WERI-Rb-1 (cell line): ENCODE measurements at places on chromosomes 6 and 20.

GRCh38 chr20:41664584-41664983, 46.4 kb upstream of the CHD6 start:
- DNase-seq, result no peak

GRCh38 chr6:10837622-10837994, 731 bp downstream of the MAK start:
- DNase-seq, result peak; percentile 56

DNA sequence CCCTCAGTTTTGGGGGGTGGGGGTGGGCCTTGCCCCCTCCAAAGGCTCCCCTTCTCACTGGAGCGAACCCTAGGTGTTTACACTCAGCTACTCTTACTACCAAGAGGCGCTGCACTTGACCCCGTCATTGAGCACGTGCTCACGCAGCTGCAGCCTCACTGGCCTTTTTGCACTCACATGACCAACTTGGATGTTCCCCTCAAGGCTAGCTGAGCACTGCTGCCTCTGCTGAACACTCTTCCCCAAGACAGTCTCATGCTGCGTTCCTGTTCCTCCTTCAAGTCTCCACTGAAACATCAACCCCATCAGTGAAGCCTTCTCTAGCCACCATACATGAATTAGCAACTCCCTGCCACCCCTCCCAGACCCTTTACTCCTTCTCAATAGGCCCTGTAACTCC, 4.0 kb downstream of the SOD2 start:
- no peak for DNase-seq

- DNase-seq, result no peak
Observed at GRCh38 chr6:122825163-122825562, 36.1 kb downstream of the SMPDL3A start.

DNA sequence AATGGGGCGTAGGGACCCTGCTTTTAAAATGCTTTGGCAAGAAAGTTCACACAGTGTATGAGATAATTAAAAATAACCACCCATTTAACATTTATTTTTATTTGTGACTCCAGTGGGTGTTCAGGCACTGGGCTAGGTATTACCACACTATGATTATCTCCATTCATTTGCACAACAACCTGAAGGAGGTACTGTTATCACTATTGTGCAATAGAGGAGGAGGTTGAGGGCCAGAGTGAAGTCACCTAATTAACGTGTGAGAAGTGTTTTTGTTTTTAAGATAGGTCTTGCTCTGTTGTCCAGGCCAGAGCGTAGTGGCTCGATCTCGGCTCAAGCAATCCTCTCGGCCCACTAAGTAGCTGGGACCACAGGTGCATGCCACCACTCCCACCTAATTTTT, 29.2 kb downstream of the MAK start:
- DNase-seq, result no peak

DNA sequence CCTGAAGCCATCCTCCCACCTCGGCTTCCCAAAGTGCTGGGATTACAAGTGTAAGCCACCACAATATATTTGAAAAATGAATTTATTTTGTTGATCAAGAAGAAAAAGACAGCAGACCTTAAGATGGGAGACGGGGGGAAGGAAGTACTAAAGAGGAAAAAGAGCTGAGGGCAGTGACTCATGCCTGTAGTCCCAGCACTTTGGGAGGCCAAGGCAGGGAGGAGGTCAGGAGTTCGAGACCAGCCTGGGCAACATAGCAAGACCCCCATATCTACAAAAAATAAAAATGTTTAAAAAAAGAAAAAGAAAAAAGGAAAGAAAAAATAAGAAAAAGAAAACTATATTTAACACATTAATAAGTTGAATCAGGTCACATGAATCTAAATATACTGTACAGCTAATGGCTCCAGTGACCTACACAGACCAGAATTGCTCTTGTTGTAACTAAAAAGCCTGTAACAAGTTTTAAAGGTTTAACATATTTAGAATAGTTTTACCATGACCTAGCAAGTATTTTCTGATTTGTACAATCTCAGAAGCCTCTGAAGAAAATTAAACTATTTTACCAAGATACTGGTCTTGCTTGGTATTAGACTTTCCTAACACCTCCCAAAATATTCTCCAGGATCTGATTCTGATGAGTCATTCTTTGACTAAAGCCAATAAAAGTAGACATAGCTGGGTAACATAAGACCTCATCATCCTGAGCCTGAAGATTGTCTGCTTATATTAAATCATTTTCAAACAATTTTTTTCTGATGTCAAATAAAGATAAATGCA, 4.3 kb upstream of the AKIRIN2 start:
- no peak for DNase-seq

GRCh38 chr20:34709831-34710567, 5.9 kb downstream of the TP53INP2 start:
- DNase-seq, result peak; percentile 78

GRCh38 chr6:71721642-71722041, 164.7 kb upstream of the RIMS1 start:
- no peak for DNase-seq

GRCh38 chr20:62924442-62925075, 1.7 kb downstream of the DIDO1 start:
- DNase-seq, result no peak

GRCh38 chr6:119895626-119896025, 546.1 kb upstream of the MAN1A1 start:
- no peak for DNase-seq

GRCh38 chr6:46882645-46883044, 39.1 kb downstream of the ADGRF5 start:
- DNase-seq, result no peak

- no peak for DNase-seq
Observed at GRCh38 chr6:116476002-116476678, 15.0 kb downstream of the CALHM6 start.

- peak; percentile 38 for DNase-seq
Observed at GRCh38 chr6:138682704-138683527, 90.7 kb upstream of the CCDC28A start.

DNA sequence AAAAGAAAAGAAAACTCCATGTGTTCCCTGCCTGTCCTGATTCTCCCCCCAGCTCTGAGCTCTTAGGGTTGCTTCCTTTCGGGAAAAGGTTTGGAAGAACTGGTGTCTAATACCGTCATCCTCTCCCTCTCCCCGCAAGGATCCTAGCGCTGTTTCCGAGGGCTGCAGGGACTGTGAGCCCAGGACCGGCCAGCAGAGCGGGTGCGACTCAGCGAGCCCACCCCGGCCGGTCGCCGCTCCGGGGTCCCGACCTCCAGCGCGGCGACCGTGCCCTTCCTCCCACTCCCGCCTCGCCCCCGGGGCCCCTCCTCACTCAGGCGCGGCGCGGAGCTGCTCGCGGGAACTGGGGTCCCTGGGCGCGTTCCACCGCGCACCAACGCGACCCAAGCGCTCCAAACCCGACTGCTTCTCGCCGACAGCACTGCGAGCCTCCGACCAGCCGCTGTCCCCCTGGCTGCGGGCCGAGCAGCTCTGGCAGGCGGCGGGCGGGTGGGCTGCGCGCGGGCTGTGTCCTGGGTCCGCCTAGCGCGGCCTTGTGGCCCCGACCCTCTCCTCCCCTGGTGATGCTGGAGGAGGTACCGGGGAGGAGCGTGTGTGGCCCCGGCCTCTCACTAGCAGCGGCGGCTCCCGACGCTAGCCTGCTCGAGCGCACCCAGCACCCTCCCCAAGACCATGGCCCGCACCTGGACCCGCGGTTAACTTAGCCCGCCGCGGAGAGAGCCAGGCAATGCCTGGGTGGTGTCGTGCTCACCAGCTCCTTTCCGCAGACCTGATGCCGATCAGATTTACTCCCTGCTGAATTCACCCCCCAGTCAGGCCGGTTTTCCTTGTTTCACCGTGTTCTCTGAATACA, at the start of gene PLA2G7:
PLA2G7 (minus strand) TSS at position 509 of the 853 bp plus-strand sequence. CDS start 12,484 bp downstream, outside the sequence.
- peak; percentile 59 for DNase-seq

DNA sequence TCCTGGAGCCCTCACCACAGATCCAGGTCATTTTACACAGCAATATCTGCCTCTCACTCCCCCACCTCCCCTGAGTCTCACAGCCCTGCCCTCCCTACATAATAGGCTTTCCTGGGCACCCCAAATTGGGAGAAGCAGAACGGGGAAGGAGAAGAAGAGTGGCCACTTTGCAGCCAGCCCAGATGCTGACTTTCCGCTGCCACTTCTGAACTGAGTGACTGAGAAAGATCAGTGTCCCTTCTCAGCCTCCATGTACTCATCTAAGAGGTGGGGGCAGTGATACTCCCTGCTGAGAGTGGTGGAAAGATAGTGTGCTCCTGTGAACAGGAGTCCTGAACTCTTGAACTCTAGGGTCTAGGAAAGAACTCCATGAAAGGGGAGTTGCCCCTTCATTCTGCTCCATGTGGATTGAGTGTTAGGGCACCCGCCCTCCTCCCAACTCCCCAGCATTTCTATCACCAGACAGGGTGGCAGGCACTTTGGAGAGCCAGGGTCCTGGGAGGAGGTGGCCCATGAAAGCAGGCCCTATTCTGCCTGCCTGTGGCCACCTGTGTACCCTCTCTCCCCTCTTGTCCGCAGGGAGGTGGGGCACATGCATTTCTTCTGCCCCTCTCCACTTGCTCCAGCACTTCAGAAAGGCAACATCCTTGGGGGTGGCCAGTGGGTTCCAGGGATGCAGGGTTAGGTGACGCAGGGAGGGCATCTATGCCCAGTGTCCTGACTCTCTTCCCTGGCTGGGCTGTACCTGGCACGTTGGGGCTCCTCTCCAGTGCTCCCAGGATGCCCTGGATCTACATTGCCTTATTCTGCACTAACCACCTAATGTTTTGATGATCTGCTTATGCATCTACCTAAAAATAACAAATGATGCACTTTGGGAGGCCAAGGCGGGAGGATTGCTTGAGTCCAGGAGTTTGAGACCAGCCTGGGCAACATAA, 38.3 kb upstream of the MRPS18A start:
- DNase-seq, result no peak

DNA sequence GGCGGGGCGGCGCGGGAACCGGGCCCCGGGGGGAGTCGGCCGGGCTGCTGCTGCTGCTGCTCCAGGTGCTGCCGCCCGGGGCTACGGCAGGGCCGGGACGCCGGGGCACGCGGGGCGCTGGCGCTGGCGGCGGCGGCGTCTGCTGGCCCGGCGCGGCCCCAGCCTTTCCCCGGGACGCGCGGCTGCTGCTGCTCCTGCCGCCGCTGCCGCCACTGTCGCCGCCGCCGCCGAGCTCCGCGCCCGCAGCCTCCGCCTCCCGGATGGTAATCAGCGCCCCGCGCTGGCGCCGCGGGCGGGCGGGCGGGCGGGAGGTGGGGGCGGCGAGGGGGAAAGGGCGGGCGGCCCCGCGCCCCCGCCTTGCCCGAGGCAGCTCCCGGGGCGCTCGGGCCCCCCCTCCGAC, 306 bp downstream of the EBF4 start:
- DNase-seq, result no peak

DNA sequence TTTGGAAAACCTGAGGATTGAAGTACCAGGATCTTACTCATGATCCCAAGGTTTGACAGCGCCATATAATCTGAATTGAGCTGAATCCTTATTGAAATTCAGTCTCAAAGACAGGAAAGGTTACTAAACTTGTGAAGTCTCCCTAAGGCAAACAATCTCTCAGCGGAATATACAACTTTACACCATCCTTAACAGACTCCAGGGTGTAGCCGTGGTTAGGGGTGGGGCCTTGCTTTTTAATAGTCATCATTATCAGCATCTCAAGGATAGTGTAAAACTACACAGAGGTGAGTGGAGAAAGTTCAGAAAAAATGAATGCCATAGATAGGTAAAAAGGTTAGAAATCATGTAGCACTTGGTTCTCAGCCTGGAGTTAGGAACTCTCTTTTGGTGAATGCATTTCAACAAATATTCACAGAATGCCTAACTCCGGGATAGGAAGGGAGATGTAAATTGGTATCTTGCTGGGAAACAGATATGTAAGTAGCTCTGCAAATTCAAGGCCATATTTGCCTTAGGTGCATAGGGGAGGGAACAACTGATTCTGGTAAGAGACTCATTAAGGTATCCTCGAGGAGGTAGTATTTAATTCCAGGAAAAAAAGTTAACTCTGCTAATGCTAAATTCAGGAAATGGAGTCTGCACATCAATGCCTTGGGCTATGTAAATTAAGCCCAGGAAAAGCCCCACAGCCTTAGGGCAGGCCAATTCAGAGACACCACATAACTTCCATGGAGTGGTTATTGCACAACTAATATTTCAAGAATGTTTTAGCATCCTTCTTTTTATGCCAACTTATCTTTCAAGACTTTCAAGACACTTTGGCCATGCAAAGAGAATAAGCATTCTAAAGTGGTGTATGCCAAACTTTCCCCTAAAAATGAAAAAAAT, 61.6 kb downstream of the SNAP25 start:
- DNase-seq, result no peak

DNA sequence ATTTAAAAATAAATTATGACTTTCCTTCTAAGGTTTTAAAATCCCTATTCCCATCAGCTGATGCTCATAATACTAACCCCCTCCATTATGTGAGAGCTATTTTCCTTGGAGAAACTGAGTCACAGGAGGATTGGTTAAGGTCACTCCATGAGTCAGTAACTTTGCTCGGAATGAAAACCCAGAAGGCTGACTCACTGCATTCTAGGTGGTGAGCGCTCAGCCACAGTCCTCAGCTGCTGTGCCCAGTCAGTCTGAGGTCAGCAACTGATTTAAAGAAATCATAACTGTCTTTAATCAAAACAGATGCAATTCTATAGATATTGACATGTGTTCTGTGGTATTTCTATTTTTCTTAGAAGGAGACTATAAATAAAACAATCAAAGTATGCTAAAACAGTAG, 359.2 kb downstream of the GJA1 start:
- DNase-seq, result no peak

- DNase-seq, result no peak
Observed at GRCh38 chr6:121055572-121056163, 278.6 kb downstream of the TBC1D32 start.

DNA sequence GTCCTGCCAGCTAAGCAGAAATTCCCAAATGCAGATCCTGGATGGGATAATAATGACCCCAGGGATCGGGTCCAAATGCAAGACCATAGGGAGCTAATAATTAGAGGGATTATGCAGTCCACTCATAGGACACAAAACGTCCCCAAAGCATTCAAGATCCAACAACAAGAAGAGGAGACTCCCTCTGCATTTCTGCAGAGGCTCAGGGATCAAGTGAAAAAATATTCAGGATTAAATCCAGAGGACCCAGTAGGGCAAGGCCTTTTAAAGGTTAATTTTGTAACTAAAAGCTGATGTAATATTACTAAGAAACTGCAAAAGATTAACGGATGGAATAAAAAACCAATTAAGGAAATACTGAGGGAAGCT, 22.2 kb downstream of the HLA-A start:
- no peak for DNase-seq

DNA sequence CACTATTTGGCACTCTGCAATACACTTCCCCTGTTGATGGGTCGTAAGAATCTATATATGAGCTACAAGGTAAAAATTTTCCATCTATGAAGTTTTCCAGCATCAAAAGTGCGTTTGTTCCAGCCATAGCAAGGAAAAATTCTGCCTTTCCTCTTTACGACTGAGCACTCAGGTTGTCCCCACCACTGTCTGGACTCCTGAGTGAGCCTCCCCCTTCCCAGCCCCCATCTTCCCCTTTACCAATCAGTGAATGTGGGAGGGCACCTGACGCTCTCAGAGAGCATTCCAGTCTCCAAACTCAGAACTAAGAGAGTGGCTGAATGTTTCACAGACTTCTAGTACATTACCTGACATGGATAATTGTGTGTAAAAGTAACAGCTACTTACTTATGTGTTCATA, at the start of gene ALDH8A1:
ALDH8A1 (minus strand) TSS at position 175 of the 400 bp plus-strand sequence; CDS start at position 127, 48 bp downstream.
- DNase-seq, result no peak
